Activated CD4-positive, alpha-beta T cell treated with anti-CD3 and anti-CD28 coated beads, Interleukin-2, amount 50 U/mL, for 24 hours (primary cell): ENCODE measurements at places on chromosomes 12 and 14.

DNA sequence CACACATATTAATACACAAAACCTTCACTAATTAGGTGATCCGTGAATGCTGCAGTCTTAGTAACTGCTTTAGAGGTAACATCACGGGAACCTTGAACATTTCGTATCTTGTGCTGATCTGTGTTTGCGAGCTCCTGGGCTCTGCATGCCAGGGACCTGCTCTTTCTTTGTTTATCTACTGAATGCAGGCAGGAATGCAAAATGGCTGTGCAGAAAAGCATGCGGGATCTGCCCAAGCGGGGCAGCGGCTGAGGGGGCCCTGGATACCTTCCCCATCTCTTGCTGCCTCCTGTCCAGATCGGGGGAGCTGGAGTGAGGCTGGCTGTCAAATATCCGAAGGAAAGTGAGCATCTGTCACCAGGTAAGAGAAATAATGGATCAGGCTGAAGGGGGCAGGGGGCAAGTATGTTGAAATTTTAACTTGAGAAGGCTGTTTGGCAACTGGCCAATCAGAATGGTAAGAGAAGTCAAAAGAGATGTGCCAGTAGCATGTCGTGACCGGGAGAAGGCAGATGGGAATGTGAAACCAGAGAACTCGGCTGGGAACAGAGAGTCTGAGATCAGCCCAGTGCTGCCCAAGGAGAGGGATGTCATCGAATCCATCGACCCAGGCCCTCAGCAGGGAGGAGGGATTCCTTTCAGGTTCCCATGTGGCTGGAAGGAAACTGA, 191.4 kb downstream of the TTC7B start:
- no peak for DNase-seq

DNA sequence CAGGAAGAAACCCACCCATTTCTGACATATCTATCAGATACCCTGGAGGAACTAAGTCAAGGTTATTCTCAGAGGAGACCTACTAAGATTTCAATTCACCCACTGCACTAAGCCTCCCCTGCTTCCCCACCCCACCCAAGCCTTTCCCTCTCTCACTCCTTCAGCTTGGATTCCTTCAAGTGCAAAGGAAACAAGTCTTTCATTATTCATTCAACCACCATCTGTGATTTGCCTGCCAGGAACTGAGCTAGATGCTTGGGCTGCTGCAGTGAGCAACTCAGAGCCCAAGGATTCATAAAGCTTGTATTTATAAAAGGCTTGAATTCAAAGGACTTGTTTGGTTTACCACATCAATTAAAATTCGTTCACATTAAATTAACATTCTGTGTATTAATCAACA, 161.3 kb downstream of the GXYLT1 start:
- DNase-seq: no peak

DNA sequence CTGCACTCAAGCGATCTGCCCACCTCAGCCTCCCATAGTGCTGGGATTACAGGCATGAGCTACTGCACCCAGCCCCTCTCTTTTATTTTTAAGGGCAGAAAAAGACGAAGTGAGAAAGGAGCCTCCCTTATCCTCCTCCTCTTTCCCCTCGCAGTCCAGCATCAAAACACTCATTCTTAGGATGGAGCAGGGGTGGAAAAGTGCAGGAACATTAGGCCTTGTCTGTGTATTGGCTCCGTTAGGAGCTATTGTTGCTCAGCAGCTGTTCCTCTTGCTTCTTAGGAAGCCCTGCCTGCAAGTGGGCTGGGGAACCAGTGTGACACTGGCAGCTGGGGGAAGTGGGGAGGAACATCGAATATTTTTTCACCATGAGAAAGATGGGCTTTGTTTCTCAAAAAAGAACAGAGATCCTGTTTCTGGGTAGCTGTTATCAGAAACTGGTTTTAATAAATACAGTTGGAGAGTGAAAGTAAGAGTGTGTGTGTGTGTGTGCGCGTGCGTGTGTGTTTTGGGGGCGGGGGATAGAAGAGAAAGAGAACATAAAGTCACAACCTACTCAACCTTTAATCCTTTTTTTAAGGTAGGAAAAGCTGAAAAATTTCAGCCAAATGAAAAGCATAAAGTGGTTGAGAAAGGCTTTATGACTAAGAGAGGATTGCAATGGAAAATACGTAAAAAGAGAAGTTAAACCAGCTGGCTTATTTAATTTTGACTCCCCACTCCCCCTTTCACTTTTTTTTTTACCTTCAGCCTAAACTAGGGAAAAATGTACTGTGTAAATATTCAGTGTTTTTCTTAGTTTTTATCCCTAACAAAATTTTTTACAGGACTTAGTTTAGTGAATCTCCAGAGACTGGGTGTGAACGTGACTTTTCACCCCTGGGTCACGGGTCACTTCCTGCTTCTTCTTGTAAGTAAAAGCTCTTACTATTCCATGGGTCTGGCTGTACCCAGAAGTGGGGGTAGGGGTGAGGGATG, 197.2 kb upstream of the PLEKHG7 start:
- DNase-seq: peak; percentile 50

DNA sequence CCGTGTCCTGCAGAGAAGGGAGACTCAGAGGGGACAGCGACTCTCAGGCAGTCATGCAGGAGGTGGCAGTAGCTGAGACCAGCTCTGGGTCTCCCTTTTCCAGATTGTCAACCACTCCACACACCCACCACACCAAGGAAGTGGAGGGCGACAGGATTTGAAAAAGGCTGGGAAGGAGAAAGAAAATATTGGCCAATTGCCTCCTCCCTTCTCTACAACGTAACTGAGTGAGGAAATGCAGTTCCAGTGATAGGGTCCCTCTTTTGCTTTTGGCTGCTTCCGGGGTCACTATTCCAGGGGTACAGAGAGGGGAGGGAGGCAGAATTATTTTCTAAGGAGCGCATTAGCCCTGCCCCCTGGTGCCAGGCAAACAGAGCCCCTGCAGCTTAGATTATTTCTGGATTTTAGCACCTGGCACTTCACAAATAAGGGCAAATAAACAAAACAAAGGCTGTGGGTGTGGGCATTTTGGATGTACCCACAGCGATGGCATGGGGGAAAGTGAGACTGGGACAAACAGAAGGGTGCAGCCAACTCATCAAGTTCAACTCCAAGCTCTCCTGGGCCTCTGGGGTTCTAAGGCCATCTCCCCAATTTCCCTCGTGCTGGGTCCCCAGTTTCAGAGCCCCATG, 20.4 kb downstream of the ASB2 start:
- DNase-seq: no peak

GRCh38 chr14:76827696-76828296, 1.6 kb downstream of the LRRC74A start:
- no peak for DNase-seq

DNA sequence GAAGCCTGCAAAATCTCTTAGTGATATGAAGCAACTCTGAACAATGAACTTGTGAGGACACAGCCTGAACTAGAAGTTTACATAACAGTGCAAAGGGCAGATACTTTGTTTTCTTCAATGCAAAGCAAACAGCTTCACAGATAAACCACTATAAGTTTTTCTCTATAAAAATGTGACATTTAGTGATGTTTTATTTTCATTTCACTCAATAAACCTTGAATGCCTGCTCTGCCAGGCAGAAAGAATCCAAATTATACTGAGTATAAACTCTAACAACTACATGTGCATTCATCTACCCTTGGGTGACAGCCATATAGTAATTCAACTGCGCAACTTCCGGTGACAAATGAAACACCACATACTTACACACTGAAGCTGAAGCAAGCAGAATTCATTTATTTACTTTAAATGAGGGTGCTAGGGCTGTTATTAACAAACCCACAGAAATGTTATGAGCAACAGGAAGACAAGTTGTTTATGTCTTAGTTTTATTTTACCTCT, 10.3 kb downstream of the DCP1B start:
- DNase-seq: no peak

GRCh38 chr14:82009076-82009475, 475.4 kb upstream of the SEL1L start:
- DNase-seq: no peak

DNA sequence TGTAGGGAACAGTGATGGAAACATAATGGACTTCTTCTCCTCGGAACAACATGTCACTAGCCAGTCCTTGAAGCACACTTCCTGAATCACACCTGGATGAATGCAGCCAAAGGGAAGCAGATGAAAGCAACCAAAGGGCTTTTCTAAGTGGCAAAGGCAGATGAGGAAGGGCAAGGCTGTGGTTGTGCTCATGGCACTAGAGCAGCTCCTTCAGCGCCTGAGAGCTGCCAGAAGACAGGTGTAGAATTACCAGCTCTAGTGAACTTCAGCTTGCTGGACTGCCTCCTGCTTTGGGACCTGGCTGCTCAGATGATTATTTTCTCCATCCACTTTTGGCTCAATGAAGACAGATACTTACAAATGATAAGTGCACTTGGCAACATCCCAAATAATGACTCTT, 1372.1 kb upstream of the SEL1L start:
- DNase-seq: no peak

GRCh38 chr14:86787717-86788116, 1205.3 kb downstream of the GALC start:
- DNase-seq: no peak

DNA sequence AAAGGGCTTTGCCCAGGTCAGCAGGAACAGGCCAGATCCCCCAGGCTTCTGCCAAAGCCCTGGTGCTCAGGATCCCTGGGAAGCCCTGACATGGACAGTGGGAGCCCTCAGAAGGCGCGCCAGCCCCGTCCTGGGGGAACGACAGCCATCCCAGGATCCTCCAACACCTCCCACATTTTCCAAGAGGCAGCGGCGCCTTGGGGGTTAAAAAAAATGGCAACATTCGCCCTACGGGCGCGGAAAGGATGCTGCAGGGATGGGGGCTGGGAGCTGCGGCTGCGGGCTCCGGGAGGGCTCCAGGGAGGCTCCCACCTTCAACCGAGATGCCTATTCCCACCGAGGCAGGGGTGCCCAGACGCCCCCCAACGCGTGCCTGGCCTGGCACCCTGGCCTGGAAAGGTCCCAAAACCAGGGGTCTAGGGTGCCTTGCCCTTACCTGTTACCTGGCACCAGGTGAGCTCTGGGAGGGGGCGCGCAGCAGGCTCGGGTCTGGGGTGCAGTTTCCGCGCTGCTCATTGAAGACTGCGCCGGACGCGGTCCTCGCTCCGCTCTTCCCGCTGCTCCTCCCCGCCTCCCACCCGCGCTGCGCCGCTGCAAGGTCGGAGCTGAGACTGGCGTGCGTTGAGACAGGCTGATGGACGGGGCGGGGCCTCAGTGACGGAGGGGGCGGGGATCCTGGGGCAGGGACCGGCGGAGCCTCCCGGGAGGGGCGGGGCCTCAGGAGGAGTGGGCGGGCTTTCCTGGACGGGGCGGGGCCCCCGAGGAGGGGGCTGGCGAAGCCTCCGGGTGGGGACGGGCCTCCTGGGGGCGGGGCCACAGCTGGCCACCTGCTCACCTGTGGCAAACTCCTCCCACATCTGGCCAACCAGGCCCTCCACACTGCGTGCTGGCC, at the start of gene ABCB9:
Gene ABCB9 (minus strand): TSS at position 613 of the 892 bp plus-strand sequence. CDS start 6,228 bp downstream, outside the sequence.
- DNase-seq: peak; percentile 90

DNA sequence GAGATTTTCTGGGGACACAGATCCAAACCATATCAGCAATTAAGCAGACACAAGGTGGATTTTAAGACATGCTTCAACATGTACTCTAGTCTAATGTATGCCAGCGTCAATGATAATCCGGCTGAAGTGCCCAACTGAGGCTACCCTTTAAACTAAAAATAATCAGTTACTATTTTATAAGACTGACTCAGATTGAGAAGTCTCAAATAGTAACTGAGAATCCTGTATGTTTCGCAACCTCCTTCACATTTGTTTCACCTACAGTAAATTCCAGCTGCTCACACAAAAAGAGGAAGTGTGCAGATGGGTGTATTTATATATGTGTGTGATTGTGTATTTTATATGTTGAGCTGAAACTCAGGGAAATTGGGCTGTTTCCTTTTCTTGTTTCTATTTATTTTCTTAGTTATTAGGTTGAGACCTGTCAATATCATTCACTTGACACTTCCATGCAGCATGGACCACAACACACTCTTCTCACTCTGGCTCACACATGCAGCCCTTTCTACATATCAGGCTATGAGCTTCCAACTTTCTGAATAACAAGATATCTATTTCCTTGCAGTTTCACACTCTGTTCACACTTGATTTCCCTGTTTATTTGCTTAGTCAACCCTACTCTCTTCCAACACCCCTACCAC, 1224.9 kb upstream of the TMEM132C start:
- no peak for DNase-seq

GRCh38 chr12:109723311-109723881, 9.8 kb downstream of the FAM222A start:
- no peak for DNase-seq

GRCh38 chr12:57063991-57064685, 14.2 kb upstream of the MYO1A start:
- DNase-seq: no peak

DNA sequence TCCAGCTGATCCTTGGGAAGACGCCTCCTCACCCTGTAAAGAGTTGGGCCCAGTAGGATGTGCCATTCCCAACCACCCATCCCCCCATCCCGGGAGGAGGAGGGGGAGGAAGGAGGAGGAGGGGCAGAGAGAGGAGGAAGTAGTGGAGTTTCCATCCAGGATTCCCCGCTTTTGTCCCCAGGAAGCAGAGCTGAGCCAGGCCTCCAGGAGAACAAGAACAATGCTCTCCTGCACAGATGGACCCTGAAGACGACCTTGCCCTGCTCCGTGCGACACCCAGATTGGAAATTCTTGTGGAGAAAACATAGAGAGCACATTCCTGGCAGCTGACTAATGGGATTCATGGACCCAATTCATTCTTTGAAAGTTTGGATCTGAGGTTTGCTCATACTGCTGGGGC, 132.3 kb upstream of the CRY1 start:
- DNase-seq: no peak

DNA sequence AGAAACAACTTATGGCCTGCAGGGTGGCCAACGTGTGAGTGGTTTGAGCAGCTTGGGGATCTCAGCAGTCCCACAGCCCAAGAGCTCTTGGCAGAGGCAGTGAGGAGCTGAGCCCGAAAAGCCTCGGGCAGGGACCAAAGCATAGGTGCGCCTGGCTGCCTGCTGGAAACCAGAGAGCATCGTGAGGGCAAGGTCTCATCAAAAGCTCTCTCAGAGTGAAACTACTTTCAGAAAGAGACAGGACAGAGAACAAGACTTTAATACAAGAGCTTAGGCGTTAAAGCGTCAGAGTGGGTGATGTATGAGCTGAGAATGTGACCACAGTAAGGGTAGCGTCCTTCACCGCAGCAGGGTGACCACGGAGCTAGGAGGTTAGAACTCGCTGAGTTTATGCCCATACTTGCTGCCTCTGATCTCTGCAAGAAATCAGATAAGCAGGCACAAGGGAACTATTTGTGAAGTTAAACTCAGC, 30.8 kb downstream of the LGMN start:
- no peak for DNase-seq

DNA sequence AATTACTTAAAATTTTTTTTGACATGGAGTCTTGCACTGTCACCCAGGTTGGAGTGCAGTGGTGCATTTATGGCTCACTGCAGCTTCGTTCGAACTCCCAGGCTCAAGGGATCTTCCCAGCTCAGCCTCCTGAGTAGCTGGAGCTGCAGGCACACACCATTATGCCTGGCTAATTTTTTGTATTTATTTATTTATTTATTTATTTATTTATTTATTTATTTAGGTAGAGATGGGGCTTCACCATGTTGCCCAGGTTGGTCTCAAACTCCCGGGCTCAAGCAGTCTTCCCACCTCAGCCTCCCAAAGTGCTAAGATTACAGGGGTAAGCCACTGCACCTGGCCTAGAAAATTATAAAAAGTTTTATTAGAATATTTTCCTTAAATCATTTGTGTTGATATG, 73.6 kb downstream of the DACT1 start:
- DNase-seq: no peak
